ENCODE measurements at places on chromosomes 16 and 17.
A peak's percentile ranks its signal among the peaks of the same experiment; 100 is the strongest.

DNA sequence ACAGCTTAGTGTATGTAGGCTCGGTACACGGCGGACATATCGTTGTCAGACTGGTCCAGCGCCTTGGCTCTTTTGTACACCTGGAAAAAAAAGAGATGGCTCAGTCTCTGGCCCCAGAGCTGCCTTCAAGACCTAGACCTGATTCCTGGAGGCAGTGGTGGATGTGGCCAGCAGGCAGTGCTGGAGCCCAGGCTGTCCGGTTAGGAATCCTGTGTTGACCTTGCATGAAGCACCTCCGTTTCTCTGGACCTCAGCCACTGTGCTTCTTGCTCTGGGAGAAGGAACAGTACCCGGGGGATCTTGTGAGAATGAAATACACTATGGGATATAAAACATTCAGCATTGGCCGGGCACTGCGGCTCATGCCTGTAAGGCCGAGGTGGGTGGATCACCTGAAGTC lies 2.8 kb upstream of the ROGDI start:
- DNase-seq = no peak

DNA sequence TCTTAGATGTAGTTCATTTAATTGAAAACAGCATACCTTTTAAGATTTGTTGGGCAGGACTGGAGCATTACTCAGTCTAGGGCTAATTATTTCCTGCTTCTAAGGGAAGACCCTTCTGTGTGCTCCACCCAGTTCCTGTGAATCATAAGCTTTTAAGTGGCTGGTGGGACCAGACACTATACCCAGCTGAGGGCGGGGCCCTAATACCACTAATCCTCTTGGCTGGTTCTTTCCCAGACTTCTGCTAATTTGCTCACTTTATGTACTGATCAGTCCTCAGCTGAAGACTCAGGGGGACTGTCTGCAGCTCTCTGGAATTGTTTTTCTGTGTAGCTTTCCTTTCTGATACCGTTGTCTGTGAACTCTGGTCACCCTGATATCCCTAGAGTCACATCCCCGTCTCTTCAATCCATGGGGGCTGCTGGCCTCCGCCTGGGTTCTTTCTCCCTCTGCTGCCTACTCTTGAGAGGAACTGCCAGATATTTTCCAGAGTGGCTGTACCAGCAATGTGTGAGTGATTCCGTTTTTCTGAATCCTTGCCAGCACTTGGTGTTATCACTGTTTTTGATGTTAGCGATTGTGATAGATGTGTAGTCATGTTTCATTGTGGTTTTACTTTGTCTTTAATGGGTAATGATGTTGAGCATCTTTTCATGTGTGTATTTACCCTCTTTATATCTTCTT lies 35.1 kb downstream of the MFSD11 start:
- DNase-seq = peak; percentile 18

DNA sequence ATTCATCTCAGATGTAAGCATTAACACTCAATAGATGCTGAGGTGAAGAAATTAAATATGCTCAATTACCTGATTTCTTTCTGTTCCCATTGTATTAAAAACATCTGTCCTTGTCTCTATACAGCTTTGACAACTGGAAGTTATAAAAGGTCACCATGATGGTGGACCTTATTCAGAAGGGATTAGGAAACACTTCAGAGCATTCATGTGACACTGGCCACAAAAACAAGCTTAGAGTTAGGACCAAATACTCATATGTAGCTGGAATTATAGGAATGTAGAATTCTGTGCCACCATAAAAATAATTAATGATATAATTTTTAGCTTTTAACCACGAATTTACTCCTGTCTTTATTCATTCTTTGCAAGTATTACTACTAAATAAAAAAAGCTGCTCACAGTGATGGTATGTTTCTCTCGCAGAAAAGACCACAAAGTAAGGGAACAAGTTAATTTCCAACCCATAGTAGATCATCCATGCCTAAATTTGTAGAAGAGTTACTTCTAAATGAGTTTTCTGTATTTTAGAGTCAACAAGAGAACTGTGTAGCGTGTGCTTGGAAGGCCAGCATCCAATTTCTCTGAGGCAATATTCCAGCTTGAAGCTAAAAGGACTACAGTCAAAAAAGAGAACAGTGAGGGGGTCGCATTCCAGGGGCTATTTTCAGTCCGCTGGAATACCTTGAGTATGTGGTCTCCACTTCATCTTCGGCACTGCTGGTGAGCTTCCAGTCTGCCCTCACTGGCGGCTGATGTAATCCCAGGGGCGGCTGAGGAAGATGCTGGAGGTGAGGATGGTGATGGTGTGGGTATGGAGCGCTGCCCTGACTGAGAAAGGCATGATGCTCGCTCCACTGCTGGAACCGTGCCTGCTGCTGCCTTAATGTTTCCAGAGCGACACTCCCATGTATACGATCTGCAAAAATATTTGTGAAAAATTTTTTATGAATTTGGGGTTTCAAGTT lies 63.7 kb downstream of the CACNG1 start:
- DNase-seq = no peak

GRCh38 chr17:75688209-75688825 lies 21.2 kb downstream of the SAP30BP start:
- DNase-seq = no peak

DNA sequence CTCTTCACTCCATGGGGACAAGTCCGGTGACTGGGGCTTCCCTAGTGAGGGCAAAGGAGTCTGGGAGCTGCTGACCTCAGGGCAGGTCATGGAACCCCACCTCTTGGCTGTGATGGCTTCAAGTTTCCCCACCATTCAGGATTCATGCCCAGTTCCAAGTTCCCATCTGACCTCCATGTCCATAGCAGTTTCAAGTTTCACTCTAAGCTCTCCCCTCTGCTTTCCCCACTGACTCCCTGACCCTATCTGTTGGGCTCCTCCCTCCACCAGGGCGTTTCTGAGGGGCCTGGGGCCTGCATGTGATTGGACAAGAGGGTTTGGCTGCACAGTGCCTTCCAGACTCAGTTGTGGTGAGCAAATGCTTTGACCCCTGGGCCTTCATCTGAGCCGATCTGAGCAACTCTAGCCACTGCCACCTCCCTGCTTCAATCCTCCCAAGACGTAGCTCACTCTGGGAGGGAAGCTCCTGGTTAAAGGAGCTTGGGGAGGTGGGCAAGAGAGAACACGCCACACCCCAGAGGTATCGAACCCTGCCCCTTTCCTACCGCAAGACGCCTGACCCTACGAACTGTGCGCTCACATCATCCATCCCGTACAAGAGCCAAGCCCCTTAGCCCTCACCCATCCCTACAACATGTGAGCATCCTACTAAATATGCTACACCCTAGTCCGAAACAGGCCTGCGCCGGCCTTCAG lies 8.3 kb downstream of the ZNF629 start:
- no peak for DNase-seq

DNA sequence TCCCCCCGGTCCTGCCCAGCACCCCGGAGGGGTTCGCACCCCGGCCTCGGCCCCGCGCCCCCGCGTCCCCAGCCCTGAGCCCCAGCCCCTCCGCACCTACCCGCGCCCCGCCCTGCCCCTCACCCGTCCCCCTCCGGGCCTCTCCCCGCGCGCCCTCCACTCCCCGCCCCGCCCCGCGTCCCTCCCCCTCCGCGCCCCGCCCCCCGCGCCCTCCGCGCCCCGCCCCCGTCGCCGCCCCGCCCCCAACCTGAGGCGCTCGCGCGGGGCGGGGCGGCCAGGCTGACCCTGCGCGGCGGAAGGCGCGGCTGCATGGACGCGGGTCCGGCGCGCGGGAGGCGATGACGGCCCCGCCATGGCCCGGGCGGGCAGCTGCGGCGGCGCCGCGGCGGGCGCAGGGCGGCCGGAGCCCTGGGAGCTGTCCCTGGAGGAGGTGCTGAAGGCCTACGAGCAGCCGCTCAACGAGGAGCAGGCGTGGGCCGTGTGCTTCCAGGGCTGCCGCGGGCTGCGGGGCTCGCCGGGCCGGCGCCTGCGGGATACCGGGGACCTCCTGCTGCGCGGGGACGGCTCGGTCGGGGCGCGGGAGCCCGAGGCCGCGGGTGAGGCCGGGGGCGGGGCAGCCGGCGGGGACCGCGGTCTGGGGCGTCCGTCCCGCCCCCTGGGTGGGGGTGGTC lies at the start of gene SPIRE2:
SPIRE2 (plus strand) TSS at position 277 of the 671 bp plus-strand sequence; CDS start at position 353, 76 bp downstream.
- peak; percentile 47 for DNase-seq

- DNase-seq = no peak
Observed at GRCh38 chr17:2444382-2444781, 43.5 kb upstream of the MNT start.

- no peak for DNase-seq
Observed at GRCh38 chr17:71975331-71975801, 145.5 kb upstream of the SOX9 start.

- no peak for DNase-seq
Observed at GRCh38 chr17:21160401-21160800, 33.6 kb downstream of the DHRS7B start.

GRCh38 chr17:21019976-21020586 lies 22.7 kb downstream of the USP22 start:
- no peak for DNase-seq

- DNase-seq = no peak
Observed at GRCh38 chr16:30346286-30346685, 8.8 kb downstream of the CD2BP2 start.

DNA sequence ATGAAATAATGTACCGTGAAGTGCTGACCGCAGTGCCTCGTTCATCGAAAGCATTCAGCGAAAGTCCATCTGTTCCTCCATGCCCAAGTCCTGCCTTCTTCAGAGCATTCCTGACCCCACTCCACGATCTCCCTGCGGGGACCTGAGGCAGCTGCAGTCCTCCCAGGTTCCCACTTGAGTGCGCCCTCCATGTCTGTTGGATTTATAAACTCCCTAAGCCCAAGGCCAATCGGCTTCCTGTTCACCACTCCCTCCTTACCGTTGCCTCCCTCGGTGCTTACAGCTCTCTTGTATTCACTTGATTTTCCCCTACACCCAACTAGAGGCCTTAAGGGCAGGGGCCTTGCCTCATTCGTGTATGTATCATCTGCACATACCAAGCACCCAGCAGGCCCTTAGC lies 2.8 kb downstream of the RAD51D start:
- DNase-seq = no peak

- DNase-seq = no peak
Observed at GRCh38 chr17:64441772-64442540, 7.0 kb upstream of the MILR1 start.

- no peak for DNase-seq
Observed at GRCh38 chr17:12098568-12098967, 77.9 kb downstream of the MAP2K4 start.

- no peak for DNase-seq
Observed at GRCh38 chr17:17028059-17028877, 14.0 kb upstream of the MPRIP start.

DNA sequence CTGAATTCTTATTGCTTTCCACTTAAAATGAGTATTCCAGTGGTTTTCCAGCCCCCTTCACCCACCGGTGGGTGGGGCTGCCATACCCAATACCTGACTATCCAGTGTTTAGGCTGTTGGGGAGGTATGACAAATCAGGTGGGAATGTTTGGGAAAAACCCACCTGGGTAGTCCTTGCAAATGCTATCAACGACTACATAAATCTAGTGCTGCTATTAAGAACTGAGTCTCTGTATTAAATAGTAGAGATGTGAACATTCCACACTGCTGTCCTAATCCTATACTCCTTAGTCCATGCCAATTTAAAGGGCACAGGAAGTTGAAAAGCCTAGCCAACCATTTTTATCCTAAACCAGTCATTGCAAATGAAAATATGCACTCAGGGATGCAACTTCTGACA lies 126.6 kb downstream of the AXIN2 start:
- no peak for DNase-seq

GRCh38 chr16:2840914-2841313 lies 10.8 kb downstream of the ZG16B start:
- DNase-seq = no peak

- no peak for DNase-seq
Observed at GRCh38 chr16:72380283-72380682, 208.3 kb upstream of the PMFBP1 start.

GRCh38 chr17:1060991-1061390 lies 64.1 kb downstream of the TIMM22 start:
- DNase-seq = no peak

- peak; percentile 28 for DNase-seq
Observed at GRCh38 chr17:28949185-28950016, 1.9 kb downstream of the PHF12 start.

GRCh38 chr17:41009301-41009760 lies 403 bp upstream of the KRTAP3-1 start:
- DNase-seq = no peak

- no peak for DNase-seq
Observed at GRCh38 chr16:85003076-85003475, 8.3 kb downstream of the ZDHHC7 start.

DNA sequence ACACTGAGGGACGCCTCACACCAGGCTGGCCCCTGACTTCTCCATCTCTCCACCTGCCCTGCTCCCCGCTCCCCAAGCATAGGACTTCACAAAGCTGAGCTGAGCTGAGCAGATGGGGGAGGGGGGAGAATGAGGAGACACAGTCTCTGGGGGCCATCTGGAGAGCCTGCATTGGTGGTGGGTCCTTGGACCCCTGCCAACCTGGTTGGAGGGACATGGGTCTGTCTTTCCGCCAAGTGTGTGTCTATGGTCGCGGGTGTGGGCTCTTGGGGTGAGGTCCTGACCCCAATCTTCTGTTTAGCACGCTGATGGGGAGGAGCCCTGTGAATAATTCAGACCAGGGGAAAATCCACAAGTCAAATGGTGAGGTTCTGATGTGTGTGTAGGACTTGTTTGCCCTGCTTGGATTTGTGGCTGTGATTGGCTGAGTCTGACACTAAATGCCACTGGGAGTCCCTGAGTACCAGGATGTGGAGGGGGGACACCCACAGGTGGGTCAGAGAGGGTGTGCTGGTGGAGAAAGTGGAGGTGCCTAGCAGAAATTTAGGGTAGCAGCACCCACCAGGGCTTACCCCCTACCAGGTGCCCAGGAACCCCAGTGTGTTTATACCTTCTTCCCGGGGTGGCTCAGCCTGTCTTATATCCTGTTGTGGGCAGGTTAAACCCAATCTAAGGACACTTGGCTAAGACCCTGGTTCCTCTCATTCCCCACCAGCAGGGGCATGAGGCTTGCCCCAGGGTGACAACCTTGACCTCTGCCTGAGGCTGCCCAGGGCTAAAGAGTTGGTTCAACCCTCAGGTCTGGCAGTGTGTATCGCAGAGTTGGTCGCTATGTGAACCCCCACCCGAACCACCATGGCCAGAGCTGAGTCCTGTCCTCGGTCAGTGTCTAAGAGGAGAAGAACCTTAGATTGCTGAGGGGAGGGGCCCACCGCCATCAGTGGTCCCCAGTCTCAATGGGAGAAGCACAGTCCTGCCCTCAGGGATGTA lies 2.1 kb downstream of the FMNL1 start:
- no peak for DNase-seq

GRCh38 chr17:6701719-6702118 lies 11.4 kb downstream of the SLC13A5 start:
- no peak for DNase-seq

DNA sequence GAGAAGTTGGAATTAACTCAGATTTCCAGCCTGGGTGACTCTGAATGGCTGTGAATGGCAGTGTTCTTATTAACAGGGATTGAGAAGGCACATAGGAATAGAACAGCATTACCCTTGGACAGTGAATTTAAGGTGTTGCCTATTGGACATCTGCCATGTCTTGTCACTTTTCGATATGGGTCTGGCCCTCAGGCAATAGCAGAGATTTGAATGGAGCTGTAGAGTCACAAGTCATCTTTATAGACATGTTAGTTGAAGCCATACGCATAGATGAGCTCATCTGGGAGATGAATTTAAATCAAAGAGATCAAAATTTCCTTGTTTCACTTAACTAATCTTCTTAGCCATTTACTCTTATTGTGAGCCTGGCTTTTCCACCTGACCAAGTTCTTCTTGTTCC lies 14.9 kb upstream of the DHRS11 start:
- DNase-seq = no peak
